ENCODE measurements at places on chromosomes 2 and 18. TPM values are rescaled to one million over a fixed set of nuclear protein-coding genes. Genes with fewer than 3 reads are reported as not detected.

GRCh38 chr2:12816379-12817306 is 99.9 kb downstream of the TRIB2 start:
- H3K36me3 ChIP-seq = no peaks in the 10 kb centered on the region
- DNase-seq = no peak
- no peaks in the 10 kb centered on the region for H3K27me3 ChIP-seq
- peaks cover 54% of the 10 kb centered on the region for H3K4me1 ChIP-seq
- H3K4me3 ChIP-seq = no peak overlapping the region

- no peaks in the 10 kb centered on the region for H3K4me1 ChIP-seq
- peaks cover 50% of the 10 kb centered on the region for H3K27me3 ChIP-seq
- no peak overlapping the region for H3K27ac ChIP-seq
- H3K4me3 ChIP-seq = no peak overlapping the region
- no peak for DNase-seq
- H3K36me3 ChIP-seq = no peaks in the 10 kb centered on the region
These were observed 257.0 kb downstream of the CLIP4 start for GRCh38 chr2:29372185-29372584.

DNA sequence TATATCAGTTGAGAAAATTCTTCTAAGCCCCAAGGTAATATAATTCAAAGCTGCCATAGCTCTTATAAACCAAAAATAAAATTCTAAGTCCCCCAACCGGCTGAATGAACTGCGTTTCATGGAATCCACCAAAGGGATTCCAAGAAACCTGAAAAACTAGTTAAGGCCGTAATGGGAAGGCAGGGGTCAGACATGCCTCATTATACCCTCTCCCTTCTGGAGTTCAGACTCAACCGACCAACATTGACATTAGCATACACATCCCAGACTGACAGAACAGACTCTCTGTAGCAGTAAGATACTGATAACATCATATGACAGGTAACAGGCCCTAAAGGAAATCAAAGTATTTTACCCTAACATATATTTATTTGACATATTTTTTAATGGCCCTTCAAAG is 31.4 kb upstream of the PHLPP1 start:
- no peak overlapping the region for H3K4me3 ChIP-seq
- H3K27ac ChIP-seq = no peak overlapping the region
- H3K27me3 ChIP-seq = no peaks in the 10 kb centered on the region
- H3K36me3 ChIP-seq = no peaks in the 10 kb centered on the region
- no peaks in the 10 kb centered on the region for H3K4me1 ChIP-seq

DNA sequence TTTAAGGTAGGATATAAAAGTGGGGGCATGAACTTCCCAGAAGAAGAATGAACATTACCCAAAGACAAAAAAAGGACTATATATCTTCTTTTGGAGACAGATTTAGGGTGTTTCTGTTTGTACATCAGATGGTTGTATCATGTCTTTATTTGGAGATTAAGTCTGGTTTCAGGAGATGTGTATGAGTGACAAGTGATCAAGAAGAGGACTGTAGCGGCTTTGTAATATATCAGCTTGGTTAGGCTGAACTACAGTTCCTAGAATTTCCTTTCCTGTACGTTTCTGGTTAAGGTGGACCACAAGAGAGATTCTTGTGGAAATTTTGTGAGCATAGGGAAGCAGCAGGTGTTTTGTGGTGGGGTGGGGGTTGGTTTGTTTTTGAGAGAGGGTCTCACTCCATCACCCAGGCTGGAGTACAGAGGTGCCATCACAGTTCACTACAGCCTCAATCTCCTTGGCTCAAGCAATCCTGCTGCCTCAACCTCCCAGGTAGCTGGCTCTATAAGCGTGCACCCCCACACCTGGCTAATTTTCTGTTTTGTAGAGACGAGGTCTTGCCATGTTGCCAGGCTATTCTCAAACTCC is 287.1 kb upstream of the MGAT5 start:
- no peak for DNase-seq
- peaks cover 8% of the 10 kb centered on the region for H3K4me1 ChIP-seq
- H3K4me3 ChIP-seq = no peak overlapping the region
- no peaks in the 10 kb centered on the region for H3K36me3 ChIP-seq
- H3K27me3 ChIP-seq = peaks cover 4% of the 10 kb centered on the region
- H3K27ac ChIP-seq = no peak overlapping the region

DNA sequence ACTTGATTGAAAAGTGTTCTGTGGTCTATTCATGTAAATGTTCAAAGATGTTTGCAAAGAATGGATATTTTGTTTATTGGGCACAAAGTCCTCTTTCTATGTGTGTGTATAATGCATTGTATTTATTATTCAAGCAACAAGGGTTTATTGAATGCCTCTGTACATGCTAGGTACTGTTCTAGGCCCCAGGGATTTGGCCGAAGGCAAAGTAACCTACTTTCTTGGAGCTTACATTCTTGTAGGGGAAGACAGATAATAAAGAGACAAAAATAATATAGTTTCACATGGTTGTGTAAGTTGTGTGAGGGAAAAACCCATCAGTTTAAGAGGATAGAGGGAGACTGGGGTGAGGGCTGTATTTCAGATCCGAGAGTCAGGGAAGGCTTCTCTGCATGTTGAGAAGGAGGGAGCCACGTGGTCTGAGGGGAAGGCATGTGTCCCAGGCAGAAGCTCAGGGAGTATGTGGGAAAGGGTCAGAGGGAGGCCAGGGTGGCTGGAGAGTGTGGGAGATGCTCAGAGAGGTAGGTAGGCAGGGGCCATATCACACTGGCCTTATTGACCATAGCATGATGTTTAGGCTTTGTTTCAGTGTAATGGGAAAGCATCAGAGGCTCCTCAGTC is 40.4 kb upstream of the GPR155 start:
- H3K4me3 ChIP-seq = no peak overlapping the region
- no peaks in the 10 kb centered on the region for H3K36me3 ChIP-seq
- H3K4me1 ChIP-seq = no peaks in the 10 kb centered on the region
- peaks cover 4% of the 10 kb centered on the region for H3K27me3 ChIP-seq
- no peak overlapping the region for H3K27ac ChIP-seq

DNA sequence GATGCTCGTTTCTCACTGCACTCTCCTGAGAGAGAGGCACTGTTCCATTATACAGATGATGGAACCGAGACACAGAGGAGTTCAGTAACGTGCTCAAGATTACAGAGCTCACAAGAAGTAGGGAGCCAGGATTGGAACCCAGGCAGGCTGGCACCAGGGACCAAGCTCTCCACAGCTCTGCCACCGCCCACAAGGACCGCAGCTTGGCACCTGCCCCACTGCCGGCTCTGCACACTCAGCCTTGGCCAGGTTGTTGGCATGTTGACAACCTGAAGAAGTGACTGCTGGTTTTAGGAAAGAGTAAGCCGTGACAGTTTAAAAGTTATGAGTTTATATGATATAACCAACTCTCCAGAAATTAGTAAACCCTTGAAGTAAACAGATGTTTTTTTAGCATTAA is 48.0 kb upstream of the ITM2C start:
- peaks cover 64% of the 10 kb centered on the region for H3K36me3 ChIP-seq
- no peak overlapping the region for H3K4me3 ChIP-seq
- no peaks in the 10 kb centered on the region for H3K27me3 ChIP-seq

The EGR4 gene
- not detected for total RNA-seq

- no peak overlapping the region for H3K4me3 ChIP-seq
- H3K27me3 ChIP-seq = no peaks in the 10 kb centered on the region
- no peaks in the 10 kb centered on the region for H3K36me3 ChIP-seq
These were observed 226.9 kb upstream of the THSD7B start for GRCh38 chr2:136538489-136538888.

- peaks cover 8% of the 10 kb centered on the region for H3K27me3 ChIP-seq
- H3K4me1 ChIP-seq = peaks cover 7% of the 10 kb centered on the region
These were observed 430.8 kb downstream of the SETBP1 start for GRCh38 chr18:45111502-45111848.

GRCh38 chr18:9520666-9521065 is 45.4 kb downstream of the RALBP1 start:
- H3K4me1 ChIP-seq = peaks cover 16% of the 10 kb centered on the region
- H3K36me3 ChIP-seq = peaks cover 38% of the 10 kb centered on the region
- no peaks in the 10 kb centered on the region for H3K27me3 ChIP-seq
- no peak for DNase-seq
- no peak overlapping the region for H3K27ac ChIP-seq
- H3K4me3 ChIP-seq = no peak overlapping the region

- H3K4me3 ChIP-seq = no peak overlapping the region
- no peaks in the 10 kb centered on the region for H3K27me3 ChIP-seq
- DNase-seq = no peak
- H3K4me1 ChIP-seq = peaks cover 8% of the 10 kb centered on the region
These were observed 389.7 kb downstream of the TXNL1 start for GRCh38 chr18:56248610-56249235.

GRCh38 chr18:70333757-70334156 is 44.9 kb downstream of the SOCS6 start:
- peaks cover 18% of the 10 kb centered on the region for H3K36me3 ChIP-seq
- H3K4me1 ChIP-seq = peaks cover 28% of the 10 kb centered on the region
- peak overlapping the region; percentile 4 for H3K27ac ChIP-seq
- no peaks in the 10 kb centered on the region for H3K27me3 ChIP-seq
- H3K4me3 ChIP-seq = no peak overlapping the region

GRCh38 chr18:9696701-9697100 is 11.4 kb upstream of the RAB31 start:
- DNase-seq = no peak
- no peak overlapping the region for H3K27ac ChIP-seq
- no peaks in the 10 kb centered on the region for H3K4me1 ChIP-seq
- no peaks in the 10 kb centered on the region for H3K36me3 ChIP-seq
- H3K4me3 ChIP-seq = no peak overlapping the region

All from left ventricle myocardium inferior (tissue), 1 donor.